Stimulated activated CD8-positive, alpha-beta memory T cell treated with anti-CD3 and anti-CD28 coated beads, Interleukin-2, amount 100 ng/mL, for 1 hour (primary cell): ENCODE measurements at places on chromosomes 1 and 21.

GRCh38 chr21:44378646-44379514 is 25.5 kb downstream of the TRPM2 start:
- DNase-seq = no peak

- no peak for DNase-seq
Observed at GRCh38 chr1:34013136-34013535, 149.3 kb downstream of the HMGB4 start.

DNA sequence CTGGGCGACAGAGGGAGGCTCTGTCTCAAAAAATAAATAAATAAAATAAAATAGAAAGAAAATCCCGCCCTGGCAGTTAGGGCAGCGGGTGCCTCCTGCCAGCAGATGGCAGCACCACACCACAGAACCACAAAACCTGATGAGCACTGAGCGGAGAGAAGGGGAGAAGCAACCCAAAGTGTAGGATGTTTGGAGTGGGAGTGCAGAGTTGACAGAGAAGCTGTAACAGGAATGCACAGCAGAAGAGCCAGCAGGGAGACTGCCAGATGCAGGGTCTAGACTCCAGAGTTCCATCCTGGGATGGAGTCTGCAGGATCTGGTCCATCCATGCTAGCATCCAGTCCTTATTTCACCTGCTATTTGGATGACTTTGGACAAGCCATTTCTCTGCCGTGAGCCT is 29.7 kb upstream of the KIRREL1 start:
- no peak for DNase-seq

DNA sequence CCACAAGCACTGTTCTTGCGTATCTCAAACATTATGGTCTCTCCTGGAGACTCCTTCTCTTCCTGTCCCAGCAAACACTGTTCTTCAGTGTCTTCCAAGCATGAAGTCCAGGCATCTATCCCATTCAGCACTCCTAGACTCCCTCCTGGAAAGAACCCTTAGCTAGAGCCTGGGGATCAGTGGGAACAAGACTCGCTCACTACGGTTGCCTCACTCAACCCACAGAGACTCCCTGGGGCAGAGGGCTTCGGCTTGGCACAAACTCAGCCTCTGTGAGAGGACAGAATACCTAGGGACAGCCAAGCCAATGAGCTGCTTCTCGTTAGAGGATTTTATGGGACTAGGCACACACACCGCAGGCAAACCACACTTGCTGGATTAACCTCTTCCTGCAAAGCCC is 86.5 kb upstream of the IPO9 start:
- DNase-seq = no peak

GRCh38 chr1:20325844-20326420 is 35.3 kb downstream of the VWA5B1 start:
- DNase-seq = no peak

- DNase-seq = no peak
Observed at GRCh38 chr1:159142391-159142663, 29.1 kb upstream of the CADM3 start.

- no peak for DNase-seq
Observed at GRCh38 chr1:153488731-153489130, 28.3 kb upstream of the S100A7 start.

DNA sequence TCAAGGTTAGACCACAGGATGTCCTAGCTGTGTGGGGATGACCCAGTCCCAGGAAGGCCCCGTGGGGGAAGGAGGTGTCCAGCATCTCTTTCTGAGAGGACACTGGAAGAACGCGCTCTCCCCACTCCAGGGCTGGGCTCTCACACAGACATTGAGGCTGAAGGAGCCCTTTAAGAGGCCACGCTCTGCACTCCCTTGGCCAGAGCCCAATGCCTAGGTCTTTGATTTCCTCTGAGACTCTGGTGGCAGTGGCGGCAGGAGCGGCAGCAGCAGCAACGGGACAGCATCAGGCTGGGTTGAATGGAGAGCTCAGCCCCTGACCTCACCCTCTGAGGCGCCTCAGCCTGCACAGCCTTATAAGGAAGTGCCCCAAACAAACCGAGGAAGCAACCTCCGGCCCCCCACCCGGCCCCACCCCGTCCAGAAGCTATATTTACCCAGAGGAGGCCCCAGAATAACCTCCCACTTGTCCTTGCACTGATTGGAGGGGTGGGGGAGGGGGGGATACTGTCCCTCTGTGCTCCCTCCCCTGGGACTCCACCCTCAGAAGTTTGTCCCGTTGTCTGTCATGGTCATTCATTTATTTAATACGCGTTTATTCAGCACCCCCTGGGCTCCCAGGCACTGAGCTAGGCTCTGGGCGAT is 12.3 kb downstream of the NES start:
- no peak for DNase-seq

GRCh38 chr1:165350840-165351239 is 5.7 kb downstream of the LMX1A start:
- DNase-seq = no peak

DNA sequence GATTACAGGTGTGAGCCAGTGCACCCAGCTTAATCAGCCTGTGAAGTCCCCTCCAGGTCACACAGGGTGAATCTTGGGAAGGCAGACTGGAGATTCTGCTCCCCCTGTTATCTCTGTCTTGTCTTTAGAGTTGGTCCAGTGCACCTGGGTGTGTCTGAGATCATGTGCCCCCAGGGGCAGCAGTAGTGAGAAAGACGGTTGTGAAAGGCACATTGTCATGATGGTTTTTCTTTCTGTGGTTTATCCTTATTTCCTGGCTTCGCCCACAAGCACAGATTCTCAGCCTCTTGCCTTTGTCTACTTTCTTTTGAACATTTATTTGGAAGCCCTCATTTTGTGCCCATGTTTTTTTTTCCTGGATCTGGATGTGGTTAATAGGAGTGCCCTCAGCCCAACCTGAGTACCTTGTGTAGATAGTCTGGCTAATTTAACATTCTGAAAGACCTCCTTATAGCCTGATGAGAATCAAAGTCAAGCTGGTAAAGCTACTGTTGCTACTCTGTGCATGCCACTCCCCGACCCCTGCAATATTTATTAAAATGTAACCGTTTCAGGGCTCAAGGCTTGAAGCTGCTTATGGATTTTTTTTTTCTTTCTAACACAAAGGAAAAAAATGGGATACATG is 23.7 kb downstream of the UCK2 start:
- DNase-seq = no peak

- DNase-seq = no peak
Observed at GRCh38 chr21:27108228-27108627, 141.3 kb upstream of the ADAMTS5 start.

DNA sequence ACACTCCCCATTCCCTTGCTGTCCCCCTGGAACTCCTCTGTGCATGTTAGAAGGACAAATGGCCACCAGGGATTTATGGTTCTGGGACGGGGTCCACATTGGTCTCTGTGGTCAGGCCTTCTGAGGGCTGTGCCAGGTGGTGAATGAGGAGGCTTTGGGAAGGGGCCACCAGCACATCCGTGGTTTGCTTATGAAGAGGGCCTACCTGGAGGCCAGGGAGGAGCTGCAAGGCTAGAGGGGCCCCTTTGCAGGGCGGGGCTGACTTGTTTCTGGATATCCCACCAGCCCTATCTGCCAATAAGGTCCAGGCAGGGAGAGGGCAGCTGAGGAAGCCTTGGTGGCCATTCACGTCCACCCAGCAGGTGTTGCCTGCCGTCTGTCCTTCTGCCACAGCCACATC is 24.9 kb downstream of the KCNA10 start:
- no peak for DNase-seq

GRCh38 chr1:8520483-8520966 is 202.6 kb downstream of the SLC45A1 start:
- no peak for DNase-seq

DNA sequence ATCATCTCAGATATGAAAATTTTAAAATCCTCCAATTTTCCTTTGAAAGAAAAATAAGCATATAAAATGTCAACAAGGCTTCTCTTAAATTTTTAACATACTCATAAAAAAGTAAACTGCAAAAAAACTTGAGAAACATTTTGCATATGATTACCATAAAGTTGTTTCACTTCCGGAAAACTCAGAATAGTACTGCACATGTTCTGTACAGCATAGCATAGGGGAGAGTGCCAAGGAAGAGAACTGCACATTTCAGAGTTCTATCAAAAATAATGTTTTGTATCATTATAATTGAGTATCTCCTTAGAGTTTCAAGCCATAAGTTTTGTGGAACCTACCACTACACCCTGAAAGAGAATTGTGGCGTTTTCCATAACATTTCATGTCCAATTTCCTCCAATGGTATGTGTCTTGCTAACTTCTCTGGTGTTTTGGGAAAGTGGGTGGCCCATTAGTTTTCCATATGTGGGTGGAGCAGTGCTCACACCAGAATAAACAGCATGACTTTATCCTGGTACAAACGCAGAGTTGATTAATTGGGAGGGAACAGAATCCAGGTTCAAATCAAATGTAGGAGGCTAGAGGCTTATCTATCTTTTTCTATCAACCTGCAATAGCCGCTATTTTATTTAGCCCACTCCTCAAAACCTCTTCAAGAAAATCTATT is 430.9 kb downstream of the LMO4 start:
- no peak for DNase-seq

DNA sequence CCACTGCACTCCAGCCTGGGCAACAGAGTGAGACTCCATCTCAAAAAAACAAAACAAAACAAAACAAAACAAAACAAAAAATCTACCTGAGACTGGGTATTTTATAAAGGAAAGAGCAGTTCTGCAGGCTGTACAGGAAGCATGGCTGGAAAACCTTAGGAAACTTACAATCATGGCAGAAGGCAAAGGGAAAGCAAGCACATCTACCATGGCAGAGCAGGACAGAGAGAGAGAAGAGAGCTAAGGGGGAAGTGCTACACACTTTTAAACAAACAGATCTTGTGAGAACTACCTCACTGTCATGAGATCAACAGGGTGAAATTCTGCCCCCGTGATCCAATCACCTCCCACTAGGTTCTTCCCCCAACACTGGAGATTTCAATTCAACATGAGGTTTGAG is 198.3 kb upstream of the SAMSN1 start:
- no peak for DNase-seq

DNA sequence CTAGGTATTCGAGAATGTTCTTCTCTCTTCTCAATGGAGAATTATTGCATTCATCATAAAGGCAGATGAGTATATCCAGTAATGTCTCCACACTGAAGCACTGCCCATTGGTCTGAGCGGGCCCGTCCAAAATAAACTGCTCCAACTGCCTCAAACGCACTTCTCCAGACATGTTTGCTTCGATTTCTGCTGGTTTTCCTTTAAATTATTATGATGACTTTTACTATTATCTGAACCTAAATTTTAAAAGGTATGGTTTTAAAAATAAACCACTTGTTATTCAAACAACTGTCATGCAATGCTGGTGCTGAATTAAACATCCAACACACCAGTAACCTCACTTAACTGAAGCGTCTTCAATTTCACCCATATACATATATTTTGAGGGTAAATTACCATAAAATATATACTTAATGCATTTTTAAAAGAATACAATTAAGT is 1.3 kb downstream of the CDC42BPA start:
- no peak for DNase-seq

DNA sequence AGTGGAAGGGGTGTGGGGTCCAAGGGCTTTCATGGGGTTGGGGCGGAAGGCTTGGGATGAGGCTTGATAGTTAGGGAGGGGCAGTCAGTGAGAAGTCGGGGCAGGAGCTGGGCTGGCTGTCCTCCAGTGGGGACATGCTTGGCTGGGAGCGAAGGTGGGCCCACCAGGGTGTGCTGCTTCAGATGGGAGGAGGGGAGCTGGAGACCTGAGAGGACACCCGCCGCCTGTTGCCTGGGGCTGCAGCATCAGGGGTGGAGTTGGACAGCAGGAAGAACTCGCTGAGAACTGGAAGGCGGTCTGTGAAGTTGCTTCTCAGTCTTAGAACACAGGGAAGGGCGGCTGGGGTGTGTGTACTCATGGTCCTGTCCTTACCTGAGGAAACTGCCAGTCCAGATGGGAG is 1.6 kb downstream of the THEM5 start:
- no peak for DNase-seq

GRCh38 chr1:119336848-119337247 is 31.7 kb upstream of the HAO2 start:
- DNase-seq = no peak
